CD4-positive, alpha-beta T cell treated with Interleukin-17A for 4 hours (primary cell): ENCODE measurements at places on chromosomes 11 and 22.
A peak's percentile ranks its signal among the peaks of the same experiment; 100 is the strongest.

DNA sequence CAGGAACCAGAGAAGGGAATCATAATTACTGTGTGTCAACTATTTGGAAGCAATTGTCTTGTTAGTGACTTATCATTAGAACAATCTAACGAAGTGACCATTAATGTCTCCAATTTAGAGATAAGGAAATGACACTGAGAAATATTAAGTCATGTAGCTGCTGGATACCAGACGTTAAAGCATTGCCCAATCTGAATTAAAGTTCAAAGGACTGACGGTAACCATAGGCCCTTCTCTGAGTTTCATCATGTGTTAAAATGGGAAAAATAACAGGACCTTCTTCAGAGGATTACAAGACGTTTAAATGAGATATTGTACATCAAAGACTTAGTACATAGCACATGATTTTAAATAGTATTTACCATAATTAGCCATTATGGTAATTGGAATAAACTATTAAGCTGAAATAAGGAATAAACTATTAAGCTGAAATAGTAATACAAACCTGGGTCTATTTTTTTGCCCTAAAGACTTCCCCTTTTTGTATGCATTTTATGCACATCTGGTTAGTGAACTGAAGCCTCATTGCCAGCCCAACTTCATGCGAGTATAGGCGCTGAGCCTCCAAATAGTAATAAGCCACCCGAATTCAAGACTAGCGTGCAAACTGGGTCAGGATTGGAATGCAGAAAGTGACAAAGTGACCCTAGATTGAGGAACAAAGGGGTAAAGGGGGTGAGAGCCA is 41.0 kb downstream of the GLYATL1 start:
- no peak for DNase-seq

GRCh38 chr11:74171630-74171968 is 510 bp downstream of the PPME1 start:
- DNase-seq, result no peak

DNA sequence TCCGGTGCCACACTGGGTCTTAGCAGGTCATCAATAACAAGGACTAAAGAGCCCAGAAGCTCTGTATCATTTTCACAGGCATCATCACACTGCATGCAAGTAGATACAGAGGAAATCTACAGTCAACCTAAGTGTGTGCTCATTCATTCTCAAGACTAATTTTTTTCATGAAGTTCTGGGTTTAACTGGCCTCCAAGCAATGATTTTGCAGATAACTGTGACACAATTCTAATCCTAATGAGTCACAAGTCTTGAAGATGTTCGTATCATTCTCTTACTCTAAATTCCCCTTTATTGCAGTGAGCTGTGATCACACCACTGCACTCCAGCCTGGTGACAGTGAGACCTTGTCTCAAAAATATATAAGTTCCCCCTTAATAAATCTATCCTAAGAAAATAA is 2.5 kb downstream of the OR52W1 start:
- DNase-seq, result no peak

DNA sequence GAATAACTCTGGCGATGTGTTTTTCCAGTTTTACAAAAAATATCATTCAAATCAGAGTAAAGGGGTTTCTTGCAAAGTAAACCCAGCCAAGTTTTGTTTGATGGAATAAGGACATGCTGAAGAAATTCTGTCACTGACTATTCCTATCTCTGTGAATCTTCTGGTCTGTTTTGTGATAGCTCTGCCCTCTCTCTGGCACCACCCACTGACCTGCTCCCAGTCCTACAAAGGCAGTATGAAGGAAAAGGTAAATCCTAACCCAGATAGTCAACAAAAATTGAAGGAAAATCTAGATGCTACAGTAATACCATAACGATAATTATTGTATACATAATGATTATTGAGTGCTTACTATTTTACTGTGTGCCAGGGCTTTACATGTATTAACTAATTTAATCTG is 76.3 kb upstream of the TP53AIP1 start:
- no peak for DNase-seq

- no peak for DNase-seq
Measured at GRCh38 chr11:63564784-63565350, 1.7 kb upstream of the PLAAT2 start.

GRCh38 chr11:45076761-45077160 is 69.7 kb upstream of the PRDM11 start:
- no peak for DNase-seq

- no peak for DNase-seq
Measured at GRCh38 chr22:38203855-38204514, 2.2 kb downstream of the MAFF start.

GRCh38 chr11:16337421-16338213 is 18.7 kb downstream of the SOX6 start:
- no peak for DNase-seq

- no peak for DNase-seq
Measured at GRCh38 chr11:63761188-63761587, 7.4 kb downstream of the ZFTA start.

DNA sequence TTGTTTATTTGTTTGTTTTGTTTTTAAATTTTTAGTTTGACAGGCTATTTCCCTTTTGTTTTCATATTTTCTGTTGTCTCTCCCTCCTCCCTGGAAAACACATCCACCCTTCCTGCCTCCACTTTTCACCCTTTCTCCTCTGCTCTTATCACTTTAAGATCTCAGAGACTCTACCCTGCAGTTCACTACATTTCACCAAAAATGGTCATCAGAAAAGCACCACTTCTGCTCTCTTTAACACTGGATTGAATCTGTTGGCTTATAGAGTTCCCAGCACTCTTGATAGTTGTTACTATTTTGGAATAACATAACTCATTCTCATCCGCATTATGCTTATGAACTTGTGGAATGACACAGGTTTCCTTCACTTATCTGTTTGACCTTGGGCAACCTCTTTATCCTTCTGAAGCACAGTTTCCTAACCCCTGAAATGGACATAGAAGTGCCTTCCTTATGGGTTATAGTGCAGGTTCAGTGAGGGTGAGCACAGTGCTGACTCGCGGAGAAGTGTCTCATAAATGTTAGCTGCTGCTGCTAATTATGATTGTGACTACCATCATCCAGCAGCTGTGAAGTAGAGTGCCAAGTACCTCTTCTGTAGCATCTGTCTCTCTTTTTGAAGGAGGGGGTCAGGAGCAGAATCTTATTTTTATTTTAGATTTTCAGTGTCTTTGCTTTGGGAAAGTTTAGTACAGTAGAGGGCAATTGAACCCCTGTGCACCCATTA is 15.0 kb downstream of the TEAD1 start:
- no peak for DNase-seq

GRCh38 chr22:24429411-24430365 is 2.3 kb downstream of the ADORA2A start:
- DNase-seq, result peak; percentile 87
